ENCODE measurements at places on chromosomes 2 and 18.

DNA sequence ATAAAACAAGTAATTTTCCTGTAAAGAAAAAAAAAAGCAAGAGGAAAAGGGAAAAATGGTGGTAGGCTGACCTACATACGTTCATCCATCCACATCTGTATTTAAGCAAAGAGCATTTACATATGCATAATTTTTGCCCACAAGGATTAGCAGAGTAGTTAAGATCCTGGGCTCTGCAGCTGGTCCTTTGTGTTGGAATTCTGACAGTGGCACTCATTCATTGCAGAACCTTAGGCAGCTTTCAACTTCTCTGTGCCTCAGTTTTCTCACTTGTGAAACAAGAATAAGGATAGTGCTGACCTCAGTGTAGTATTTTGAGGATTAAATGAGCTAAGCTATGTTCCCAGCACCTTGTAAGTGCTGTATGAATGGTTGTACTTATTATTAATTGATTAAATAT is 211.3 kb downstream of the ARL4C start:
- no peak for DNase-seq

GRCh38 chr18:417495-417894 is 83.0 kb downstream of the COLEC12 start:
- DNase-seq: no peak

DNA sequence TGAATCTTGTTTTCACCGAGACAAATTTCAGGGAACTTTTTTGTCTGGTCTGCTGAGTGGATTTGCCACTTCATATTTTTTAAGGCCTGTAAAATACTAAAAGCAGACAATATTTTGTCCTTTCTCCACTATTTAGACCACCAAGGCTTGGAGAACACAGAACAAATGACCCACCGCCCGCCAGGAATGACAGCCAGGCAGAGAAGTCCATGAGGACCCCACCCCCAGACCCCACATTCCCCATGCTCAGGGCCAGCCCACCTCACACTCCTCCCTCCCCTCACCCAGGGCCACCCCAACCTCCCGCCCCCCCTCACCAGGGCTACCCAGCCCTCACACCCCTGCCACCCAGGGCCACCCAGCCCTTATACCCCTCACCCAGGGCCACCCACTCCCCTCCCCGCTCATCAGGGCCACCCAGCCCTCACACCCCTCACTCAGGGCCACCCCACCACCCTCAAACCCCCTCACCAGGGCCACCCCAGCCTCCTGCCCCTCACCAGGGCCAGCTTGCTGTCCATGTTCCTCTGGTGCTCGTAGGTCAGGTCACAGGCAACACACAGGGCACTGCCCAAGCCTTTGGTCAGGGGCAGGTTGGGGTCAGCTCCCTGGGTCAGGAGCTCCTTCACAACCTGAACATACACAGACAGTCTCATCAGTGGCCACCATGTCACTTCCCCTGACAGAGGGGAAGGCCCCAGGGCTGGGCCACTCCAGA is 50.6 kb downstream of the ANKMY1 start:
- DNase-seq: no peak

GRCh38 chr2:200122683-200123082 is 167.3 kb downstream of the MAIP1 start:
- no peak for DNase-seq

- DNase-seq: no peak
Measured at GRCh38 chr2:3608373-3609278, 13.7 kb downstream of the COLEC11 start.

GRCh38 chr2:159243529-159243928 is 43.0 kb downstream of the WDSUB1 start:
- DNase-seq: no peak

GRCh38 chr2:25043241-25043867 is 1.5 kb downstream of the EFR3B start:
- DNase-seq: no peak

GRCh38 chr2:230722207-230722885 is 9.7 kb downstream of the CAB39 start:
- DNase-seq: no peak

GRCh38 chr2:178420463-178420999 is 30.4 kb downstream of the PRKRA start:
- no peak for DNase-seq

- DNase-seq: no peak
Measured at GRCh38 chr18:52394602-52395001, 54.6 kb downstream of the DCC start.

GRCh38 chr2:45172760-45173392 is 163.6 kb upstream of the SIX2 start:
- DNase-seq: no peak

DNA sequence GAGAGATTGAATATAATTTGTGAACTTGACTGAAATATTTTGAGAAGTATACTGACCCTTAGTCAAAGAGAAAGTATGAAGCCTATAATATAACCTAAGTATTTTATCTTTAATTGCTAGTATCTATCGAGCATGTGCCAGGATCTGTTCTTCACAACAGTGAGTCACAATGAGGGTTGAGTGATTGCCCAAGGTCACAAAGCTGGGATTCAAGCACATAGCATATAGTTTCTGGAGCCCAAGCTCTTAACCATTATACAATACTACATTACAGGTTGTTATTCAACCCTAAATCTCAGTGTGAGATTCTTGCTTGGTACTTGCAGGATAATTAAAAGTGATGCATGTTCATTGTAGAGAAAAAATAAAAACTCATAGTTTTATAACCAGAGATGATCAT is 97.2 kb downstream of the RAB3GAP1 start:
- no peak for DNase-seq

- DNase-seq: no peak
Measured at GRCh38 chr18:61850756-61851155, 42.1 kb downstream of the RNF152 start.

- DNase-seq: no peak
Measured at GRCh38 chr2:200051611-200051945, 96.2 kb downstream of the MAIP1 start.

DNA sequence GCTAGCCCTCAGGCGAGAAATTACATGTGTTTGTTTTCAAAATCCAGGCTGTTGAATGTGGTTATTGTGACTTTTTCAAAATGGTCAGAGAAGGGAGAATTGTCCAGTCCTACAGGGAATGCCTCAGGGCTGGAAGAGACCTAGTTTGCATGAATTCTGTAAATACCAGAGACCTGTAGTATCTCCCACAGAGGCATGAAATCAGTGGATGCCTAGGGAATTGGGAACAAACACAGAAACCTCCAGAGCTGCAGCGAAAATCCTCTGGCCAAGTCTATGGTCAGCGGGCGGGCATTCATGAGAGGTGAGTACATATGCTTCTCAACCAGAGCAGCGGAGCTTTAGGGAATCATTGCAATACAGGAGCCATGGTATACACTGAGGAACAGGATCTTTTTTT is 1596.5 kb upstream of the NXPH2 start:
- DNase-seq: no peak

GRCh38 chr2:222754324-222754930 is 83.0 kb downstream of the MOGAT1 start:
- DNase-seq: no peak

- DNase-seq: no peak
Measured at GRCh38 chr2:18763338-18763737, 174.0 kb upstream of the NT5C1B start.

GRCh38 chr2:236415684-236416444 is 151.7 kb upstream of the ASB18 start:
- DNase-seq: no peak

DNA sequence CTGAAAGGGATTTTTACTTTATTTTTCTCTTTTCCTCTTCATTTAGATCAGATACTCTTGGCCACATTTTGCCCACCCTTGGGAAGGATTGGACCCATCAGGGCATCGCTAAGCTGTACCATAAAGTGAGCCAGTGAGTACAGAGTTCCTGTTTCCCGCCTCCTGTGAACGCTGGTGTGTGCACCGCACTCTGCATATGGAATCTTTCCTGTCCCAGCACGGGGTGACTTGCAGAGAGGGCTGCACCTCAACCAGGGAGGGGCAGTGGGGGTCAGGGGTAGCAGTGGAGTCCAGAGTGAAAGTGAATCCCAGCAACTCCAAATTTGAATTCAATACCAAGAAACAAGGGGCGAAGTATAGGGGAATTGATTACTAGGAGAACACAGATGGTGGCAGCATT is 58.6 kb downstream of the LPIN1 start:
- DNase-seq: no peak

GRCh38 chr2:16008331-16008850 is 68.0 kb downstream of the MYCN start:
- DNase-seq: no peak

DNA sequence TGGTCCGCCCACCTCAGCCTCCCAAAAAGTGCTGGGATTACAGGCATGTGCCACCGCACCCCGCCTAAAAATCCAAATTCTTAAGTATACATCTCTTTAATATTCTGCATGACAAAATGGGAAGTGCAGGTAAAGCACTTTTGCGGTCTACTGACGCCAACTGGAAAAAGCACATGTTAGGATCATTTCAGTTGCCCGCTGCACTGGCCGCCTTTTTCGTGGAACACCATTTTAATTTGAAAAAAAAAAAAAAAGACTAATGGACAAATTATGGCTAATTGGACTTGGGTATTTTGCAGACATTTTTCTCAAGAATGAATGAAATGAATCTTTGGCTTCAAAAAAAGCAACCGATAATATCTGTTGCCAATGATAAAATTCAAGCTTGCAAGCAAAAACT is 129.3 kb upstream of the GPC1 start:
- no peak for DNase-seq

DNA sequence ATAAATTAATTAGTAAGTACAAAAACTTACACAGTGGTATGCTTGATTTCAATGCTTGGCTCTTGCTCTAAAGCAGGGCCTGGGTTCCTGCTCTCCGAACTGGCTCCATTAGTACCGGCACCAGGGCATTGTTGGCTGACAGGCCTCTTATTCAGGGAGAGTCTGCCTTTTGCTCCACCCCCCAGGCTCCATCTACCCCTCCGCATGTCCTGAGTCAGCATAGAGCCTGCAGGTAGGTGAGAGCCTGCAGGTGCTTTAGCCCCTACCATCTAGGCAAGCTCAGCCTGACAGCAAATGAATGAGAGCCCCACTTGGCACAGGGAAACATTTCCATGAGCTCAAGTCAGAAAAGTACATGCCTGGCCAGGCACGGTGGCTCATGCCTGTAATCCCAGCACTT is 35.1 kb upstream of the EFHD1 start:
- DNase-seq: no peak

DNA sequence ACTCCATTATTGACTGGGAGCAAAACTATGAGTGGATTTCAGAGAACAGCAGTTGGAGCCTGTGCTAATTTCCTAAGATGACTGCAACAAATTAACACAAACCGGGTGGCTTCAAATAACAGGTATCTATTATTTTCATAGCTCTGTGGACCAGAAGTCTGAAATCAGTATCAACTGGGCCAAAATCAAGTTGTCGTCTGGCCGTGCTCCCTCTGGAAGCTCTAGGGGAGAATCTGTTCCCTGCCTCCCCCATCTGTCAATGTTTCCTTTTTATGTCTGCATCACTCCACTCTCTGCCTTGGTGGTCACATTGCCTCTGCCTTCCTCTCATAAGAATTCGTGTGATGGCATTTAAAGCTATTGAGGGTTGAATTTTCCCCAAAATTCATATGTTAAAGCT is 269.8 kb downstream of the TMX3 start:
- no peak for DNase-seq

- no peak for DNase-seq
Measured at GRCh38 chr2:108919571-108920373, 69.2 kb downstream of the EDAR start.

GRCh38 chr2:13607139-13607538 is 890.4 kb downstream of the TRIB2 start:
- no peak for DNase-seq

DNA sequence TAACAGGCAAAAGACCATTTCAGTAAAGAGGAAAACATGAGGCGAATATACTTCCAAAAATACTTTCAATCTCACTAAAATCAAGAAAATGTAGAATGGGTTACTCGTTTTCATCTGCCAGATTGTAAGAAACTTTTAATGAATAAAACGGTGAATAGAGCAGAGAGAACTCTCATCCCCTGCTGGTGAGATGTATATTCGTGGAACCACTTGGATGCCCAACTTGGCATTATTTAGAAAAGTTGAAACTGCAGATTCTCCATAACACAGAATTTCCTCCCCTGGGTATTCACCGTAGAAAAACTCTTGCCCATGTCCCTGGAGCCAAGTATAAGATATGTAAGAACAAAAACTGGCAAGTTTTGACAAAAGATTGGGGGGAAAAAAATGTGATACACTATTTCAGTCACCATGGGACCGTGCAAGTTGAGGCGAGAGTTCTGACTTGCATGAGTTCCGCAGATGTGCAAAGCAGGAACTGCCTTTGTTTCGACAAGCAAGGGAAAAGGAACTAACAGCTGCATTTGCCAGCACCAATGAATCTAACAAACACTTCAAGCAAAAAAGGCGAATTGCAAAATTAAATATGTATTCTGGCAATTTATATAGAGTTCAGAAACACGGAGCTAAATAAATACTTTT is 14.8 kb downstream of the TIMM21 start:
- no peak for DNase-seq

DNA sequence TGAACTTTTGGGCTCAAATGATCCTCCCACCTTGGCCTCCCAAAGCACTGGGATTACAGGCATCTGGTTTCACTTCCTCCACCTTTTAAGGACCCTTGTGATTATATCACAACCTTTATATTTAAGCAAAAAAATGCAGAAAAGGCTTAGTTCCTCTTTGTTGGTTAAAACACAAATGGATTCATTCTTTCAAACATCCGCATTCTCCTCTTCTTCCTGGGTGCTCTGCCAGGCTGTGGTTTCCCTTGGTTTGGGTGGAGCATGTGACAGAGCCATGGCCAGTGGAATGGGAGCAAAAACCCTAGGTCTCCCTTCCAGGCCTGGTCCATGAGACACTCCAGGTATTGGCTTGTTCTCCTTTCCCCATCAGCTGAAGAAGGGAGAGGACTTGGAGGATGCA is 9.9 kb upstream of the SLC66A3 start:
- DNase-seq: no peak

DNA sequence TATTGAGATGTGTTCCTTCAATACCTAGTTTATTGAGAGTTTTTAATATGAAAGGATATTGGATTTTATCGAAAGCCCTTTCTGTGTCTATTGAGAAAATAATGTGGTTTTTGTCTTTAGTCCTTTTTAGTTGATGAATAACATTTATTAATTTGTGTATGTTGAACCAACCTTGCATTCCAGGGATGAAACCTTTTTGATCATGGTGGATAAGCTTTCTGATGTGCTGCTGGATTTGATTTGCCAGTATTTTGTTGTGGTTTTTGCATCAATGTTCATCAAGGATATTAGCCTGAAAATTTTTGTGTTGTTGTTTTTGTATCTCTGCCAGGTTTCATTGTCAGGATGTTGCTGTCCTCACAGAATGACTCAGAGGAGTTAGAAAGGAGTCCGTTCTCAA is 1710.4 kb downstream of the SUCLG1 start:
- no peak for DNase-seq

DNA sequence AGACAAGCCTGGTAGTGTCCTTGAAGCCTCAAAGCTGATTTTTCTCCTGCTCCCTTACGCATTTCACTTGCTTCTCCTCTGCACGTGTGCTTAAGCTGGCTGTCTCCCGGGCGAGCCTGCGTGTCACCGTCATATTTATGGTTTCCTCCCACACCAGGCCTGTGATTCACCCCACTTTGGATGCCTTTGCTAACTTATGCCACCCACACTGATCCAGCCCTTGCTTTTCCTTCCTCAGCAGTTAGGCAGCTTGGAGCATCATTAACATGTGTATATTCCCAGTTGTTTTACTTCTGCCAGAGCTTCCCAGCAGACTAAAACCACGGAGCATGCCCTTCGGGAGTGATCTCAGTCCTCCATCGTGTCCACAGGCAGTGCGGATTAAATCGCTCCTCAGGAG is 2.2 kb downstream of the ST3GAL5 start:
- DNase-seq: no peak

All from NCI-H2081 treated with DMSO at 0.1 percent for 48 hours (cell line).